ENCODE measurements at places on chromosomes 4 and X. TPM values are rescaled to one million over a fixed set of nuclear protein-coding genes. Genes with fewer than 3 reads are reported as not detected.
A peak's percentile ranks its signal among the peaks of the same experiment; 100 is the strongest.

SLC10A6 gene
- 0.51 TPM for total RNA-seq

CCDC158 gene
- total RNA-seq, result 1.3 TPM

PCYT1B gene
- total RNA-seq, result 0.17 TPM

DNA sequence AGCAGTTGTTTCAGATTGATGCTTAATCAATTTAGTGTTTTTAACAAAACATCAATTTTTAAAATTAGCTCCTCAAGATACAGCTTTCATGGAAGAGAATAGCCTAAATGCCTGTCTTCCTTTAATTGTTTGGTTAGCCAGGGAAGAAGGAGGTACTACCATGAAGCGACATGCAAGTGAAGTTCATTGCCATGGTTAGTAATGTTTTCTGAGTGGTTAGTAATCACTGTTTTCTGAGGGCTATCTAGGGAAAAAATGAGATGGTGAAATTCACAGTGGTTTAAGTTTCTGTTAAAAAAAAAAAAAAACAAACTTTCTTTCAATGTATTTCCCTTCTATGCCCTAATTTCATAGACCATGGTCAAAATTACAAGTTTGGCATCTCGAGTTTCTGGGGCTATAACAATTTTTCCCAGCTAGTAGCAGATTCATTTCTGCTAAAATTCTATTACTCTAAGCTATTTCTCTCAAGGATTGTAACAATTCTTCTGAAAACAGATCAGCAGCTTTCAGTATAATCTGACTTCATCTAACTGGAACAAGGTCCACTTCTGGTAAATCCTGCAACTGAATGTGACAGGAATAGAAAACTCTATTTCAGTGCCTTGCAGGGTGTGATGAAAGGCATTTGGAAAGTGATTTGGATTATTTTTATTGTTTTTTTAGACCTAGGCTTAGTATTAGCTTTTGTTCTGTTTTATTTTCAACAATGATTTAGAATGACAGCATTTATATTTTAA lies 157.0 kb downstream of the PCDH18 start:
- DNase-seq, result no peak
- no peaks in the 10 kb centered on the region for H3K27me3 ChIP-seq
- no peak overlapping the region for H3K27ac ChIP-seq
- H3K4me1 ChIP-seq, result peaks cover 6% of the 10 kb centered on the region
- no peaks in the 10 kb centered on the region for H3K36me3 ChIP-seq
- no peak overlapping the region for H3K4me3 ChIP-seq

DNA sequence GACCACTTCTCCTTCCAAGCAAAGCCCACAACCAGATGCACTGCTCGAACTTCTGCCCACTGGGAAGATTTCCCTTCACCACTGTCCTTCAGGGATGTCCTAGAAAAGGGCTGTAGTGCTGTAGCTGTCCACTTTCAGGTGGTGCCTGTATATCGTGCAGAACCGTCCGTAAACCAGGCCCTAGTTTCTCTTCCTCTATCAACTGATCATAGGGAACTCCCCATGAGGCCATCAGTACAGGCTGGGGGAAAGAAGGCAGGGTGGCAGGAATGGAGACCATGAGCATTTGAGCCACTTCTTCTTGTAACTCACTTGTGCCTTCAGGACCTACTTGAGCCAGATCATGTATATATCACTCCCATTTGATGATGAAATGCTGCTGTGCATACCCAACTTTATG lies 57.3 kb upstream of the FAM9B start:
- no peaks in the 10 kb centered on the region for H3K27me3 ChIP-seq
- DNase-seq, result no peak
- no peak overlapping the region for H3K4me3 ChIP-seq
- no peaks in the 10 kb centered on the region for H3K4me1 ChIP-seq

- no peak overlapping the region for H3K27ac ChIP-seq
- no peaks in the 10 kb centered on the region for H3K27me3 ChIP-seq
- no peak overlapping the region for H3K4me3 ChIP-seq
- no peaks in the 10 kb centered on the region for H3K36me3 ChIP-seq
Observed at GRCh38 chrX:132365490-132365889, 123.3 kb downstream of the MBNL3 start.

- no peak for DNase-seq
- no peaks in the 10 kb centered on the region for H3K36me3 ChIP-seq
- no peak overlapping the region for H3K4me3 ChIP-seq
- no peak overlapping the region for H3K27ac ChIP-seq
Observed at GRCh38 chrX:112786076-112786475, 54.6 kb downstream of the AMOT start.

GRCh38 chrX:67780694-67781109 lies 236.9 kb downstream of the AR start:
- H3K27me3 ChIP-seq, result no peaks in the 10 kb centered on the region
- H3K4me3 ChIP-seq, result no peak overlapping the region
- peak overlapping the region; percentile 30 for H3K27ac ChIP-seq
- DNase-seq, result peak; percentile 96
- H3K36me3 ChIP-seq, result no peaks in the 10 kb centered on the region
- H3K4me1 ChIP-seq, result no peaks in the 10 kb centered on the region

DNA sequence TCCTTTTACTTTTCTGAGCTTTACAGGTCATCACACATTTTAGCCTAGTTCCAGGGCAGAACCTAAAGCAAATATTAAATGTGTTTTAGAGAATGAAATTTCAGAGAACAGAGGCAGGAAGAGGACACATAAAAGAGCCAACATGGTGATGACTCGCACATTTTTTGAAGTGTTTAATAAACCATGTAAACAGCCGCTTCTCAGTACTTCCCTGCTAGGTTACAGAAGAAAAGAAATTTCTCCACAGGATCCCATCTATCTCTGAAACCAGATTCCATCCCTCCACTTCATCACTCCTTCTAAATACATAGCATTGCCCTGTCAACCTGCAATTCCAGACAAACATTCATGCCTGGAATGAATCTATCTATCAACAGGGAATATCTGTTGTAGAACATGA lies 949.5 kb upstream of the PCDH7 start:
- H3K36me3 ChIP-seq, result no peaks in the 10 kb centered on the region
- no peak for DNase-seq
- H3K4me3 ChIP-seq, result no peak overlapping the region
